Breast epithelium (tissue), 4 donors: ENCODE measurements at places on chromosomes 7 and 10. TPM values are rescaled to one million over a fixed set of nuclear protein-coding genes. Genes with fewer than 3 reads are reported as not detected.

DNA sequence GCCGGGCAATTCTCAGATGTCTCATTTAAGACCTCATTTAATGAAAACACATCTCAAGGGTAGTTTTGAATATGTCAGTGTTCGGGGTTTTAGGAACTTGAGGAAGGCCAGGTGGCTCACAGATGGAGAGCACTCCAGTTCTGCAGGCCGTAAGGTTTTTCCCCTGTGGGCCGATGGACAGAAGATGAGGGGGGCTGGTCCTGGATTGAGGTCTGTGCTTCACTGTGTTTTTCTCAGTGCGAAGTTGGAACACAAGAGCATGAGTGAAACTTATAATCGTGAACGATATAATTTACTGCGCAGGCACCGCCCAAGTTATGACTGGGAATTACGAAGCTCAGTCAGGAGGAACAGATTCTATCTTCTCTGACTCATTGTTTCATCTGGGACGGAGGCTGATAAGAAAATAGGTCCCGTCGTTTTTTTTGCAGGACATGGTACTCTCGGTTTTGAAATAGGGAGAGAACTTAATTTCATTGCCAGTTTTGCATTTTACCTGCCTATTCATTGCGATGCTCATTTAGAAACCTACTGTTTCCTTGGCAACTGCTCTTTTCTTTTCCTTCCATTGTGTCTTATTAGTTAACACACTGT is 591.0 kb upstream of the PFKP start:
- DNase-seq, result no peak

GRCh38 chr7:51901489-51901840 is 584.9 kb upstream of the COBL start:
- no peak for DNase-seq

- no peak for DNase-seq
Measured at GRCh38 chr10:77264107-77264506, 373.5 kb downstream of the KCNMA1 start.

- no peak for DNase-seq
Measured at GRCh38 chr10:103683851-103684250, 171.5 kb downstream of the SH3PXD2A start.

DNA sequence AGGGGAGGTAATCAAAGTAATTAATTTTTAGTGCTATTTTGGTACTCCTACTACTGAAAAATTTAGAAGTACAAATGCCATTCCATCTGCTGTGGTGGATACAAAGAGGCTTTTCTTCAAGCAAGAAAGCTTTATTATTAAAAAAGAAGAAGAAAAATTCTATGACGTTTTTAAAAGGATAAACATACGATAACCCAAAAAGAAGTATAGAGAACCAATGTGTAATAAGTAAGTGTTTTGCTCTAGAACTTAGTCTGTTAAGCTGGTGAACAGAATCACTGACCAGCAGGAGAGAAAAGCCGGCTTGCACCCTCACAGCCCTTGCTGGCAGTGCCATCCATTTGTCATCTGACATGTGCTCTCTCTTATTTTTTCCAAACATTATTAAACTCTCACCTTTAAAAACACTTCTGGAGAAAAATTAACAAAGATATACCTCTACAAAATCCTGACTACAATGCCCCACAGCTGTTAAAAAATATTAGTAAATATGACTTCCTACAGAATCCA is 81.5 kb downstream of the SRPK2 start:
- DNase-seq, result no peak

DNA sequence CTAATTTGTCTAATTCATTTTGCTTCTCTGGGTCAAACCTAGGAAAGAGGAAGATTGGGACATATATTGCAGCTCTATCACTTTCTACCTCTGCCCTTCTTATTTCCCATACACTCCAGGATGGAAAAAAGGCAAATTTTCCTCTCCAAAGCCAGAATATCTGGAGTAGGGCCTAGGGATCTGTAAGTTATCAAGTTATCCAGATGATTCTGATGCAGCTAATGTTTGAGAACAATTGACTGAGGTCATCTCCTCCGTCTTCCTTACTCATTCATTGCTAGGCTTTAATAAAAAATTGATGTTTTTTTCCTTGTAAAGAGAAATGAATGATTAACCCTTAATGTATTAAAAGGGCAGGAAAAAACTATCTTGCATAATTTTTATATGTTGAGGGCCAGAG is 211.9 kb upstream of the GLI3 start:
- no peak for DNase-seq

- no peak for DNase-seq
Measured at GRCh38 chr10:74061104-74061503, 63.2 kb downstream of the VCL start.

GRCh38 chr10:130230611-130231010 is 94.4 kb downstream of the GLRX3 start:
- DNase-seq, result no peak

DNA sequence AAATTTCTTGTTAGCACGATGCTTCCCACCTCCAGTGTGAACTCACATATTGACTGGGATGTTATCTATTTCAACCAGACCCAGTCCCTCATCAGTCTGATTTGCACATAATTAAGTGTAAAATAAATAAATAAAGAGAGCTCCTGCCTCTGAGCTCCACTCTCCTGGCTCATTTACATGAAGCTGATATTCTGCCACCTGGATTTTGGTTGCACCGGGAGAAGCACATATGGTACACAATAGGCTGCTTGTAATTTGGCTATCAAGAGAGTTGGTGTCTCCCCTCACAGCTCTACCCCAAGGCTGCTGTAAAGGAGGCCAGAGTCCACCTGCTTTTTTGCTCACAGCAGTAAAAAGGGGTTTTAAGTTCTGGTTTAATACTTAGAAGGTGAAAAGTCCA is 610.5 kb downstream of the KCNMA1 start:
- DNase-seq, result no peak

GRCh38 chr7:119270644-119271043 is 1002.3 kb upstream of the KCND2 start:
- no peak for DNase-seq

- no peak for DNase-seq
Measured at GRCh38 chr7:120064565-120064964, 208.4 kb upstream of the KCND2 start.

DNA sequence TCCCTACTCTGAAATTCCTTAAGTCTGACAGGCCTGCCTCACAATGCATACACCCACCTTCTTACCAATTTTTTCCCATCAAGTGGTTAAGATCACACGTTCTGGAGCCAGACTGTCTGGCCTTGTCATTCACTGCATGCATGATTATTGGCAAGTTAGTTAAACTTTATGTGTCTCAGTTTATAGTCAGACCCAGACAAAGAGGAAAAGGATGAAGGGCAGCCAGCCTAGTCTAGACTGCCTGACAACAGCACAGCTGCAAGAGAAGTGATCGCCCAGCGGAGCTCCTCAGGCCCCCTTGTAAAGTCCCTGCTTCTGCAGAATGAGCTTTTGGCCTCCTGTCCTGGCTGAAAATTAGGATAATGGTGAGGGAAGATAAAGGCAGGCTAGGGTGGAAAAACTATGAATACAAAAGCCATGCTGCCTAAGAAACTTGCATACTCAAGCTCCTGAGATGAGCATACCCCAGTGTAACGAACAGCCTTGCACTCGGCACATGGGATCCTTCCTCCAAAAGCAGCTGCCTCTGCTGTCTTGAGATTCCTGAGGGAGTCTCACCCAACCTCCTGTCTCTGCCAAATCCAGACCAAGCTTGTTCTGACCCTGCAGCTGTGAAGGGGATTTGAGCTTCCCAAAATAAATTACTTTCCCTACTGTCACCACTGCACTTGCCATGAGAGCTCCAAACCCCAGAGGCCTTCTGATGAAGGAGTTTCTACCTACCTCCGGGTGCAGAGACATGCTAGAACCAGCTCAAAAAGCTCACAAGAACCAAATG is 26.7 kb upstream of the MRLN start:
- DNase-seq, result no peak

DNA sequence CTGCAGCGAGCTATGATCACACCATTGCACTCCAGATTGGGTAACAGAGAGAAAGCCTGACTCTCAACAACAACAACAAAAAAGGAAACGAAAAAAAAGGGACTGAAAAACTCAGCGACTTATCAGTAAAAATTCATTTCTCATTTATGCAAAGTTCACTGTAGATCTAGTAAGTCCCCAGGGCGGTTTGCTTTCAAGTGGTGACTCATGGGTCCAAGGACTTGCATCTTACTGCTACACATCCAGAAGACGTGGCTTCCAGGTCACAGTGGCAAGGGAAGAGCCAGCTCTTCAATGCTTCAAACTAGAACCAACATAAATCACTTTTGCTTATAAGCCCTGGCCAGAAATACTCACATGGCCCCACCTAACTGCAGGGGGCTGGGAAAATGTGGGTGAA is 178.3 kb upstream of the AUTS2 start:
- DNase-seq, result no peak

- DNase-seq, result no peak
Measured at GRCh38 chr10:93867525-93867924, 26.3 kb upstream of the SLC35G1 start.

GRCh38 chr7:28458732-28459131 is 46.4 kb downstream of the CREB5 start:
- DNase-seq, result no peak

DNA sequence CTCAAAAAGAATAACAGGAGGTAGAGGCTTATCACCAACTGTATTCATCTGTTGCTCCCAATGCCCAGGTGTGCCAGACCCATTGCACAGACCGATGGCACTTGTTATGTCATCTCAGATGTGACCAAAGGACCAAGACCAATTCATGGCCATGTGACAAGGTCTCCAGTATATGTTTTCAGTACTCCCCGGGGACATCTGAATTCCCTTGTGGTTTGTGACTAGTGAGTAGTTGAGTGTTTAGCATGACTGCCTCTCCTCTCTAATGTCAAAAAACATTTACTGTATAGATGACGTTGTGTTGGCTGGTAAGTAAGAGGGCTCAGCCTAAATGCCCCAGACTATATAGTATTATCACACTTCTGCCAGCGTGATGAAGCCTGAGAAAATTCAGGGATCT is 202.1 kb upstream of the SMIM30 start:
- DNase-seq, result no peak

- DNase-seq, result no peak
Measured at GRCh38 chr7:82250598-82250997, 193.0 kb downstream of the CACNA2D1 start.

- DNase-seq, result no peak
Measured at GRCh38 chr10:16953270-16953669, 136.0 kb upstream of the RSU1 start.

GRCh38 chr7:80236681-80237080 is 102.0 kb downstream of the GNAI1 start:
- DNase-seq, result no peak

GRCh38 chr10:707861-708260 is 18.4 kb upstream of the DIP2C start:
- DNase-seq, result no peak

The CAV1 gene
- total RNA-seq, result 117 TPM

The LIPM gene
- not detected for total RNA-seq

The MMD2 gene
- not detected for total RNA-seq

The DIP2C gene
- 20.3 TPM for total RNA-seq

The TACC2 gene
- 30.5 TPM for total RNA-seq

The ZMIZ1 gene
- total RNA-seq, result 39.8 TPM

The PROSER2 gene
- 8.5 TPM for total RNA-seq

The PDK4 gene
- total RNA-seq, result 507 TPM

The TSPAN12 gene
- 9.2 TPM for total RNA-seq

The HIBADH gene
- 50.5 TPM for total RNA-seq

The TMEM273 gene
- total RNA-seq, result 9.1 TPM

The AP1S1 gene
- total RNA-seq, result 29.6 TPM

The MSMB gene
- not detected for total RNA-seq
